ENCODE measurements at places on chromosomes 11 and 22.

DNA sequence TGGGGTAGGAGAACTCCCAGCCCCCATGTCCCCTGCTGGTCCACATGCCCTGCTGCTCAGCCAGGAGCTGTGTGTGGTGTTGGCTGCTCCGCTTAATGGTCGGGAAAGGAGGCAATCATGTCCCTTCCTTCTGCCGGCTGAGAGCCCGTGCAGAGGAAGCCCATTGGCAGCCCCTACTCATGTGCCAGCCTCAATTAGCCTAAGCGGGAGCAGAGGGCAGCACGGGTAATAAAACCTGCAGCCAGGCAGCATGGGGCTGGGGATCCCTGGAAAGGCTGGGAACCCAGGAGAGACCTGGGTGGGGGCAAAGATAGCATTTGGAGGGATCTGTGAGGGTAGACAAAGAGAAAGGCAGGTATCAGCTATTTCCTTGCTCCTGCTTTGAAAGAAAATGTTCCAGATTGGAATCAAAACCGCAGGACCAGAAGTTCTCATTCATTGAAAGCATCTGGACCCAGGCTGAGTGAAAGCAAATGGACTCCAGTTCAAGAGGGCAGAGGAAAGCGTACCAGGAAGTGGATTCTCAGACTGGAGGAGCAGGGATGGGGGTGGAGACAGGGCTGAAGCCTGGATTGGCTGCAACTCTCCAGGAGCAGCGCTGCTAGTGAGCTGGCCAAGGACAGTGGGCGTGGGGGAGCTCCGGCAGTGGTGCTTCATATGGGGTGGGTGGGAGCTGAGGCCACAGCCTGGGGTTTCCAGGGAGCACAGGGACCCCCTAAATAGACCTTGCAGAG, 103.4 kb upstream of the NECTIN1 start:
- no peak for DNase-seq

- no peak for DNase-seq
These were observed 388 bp downstream of the TMEM121B start for GRCh38 chr22:17120711-17121232.

DNA sequence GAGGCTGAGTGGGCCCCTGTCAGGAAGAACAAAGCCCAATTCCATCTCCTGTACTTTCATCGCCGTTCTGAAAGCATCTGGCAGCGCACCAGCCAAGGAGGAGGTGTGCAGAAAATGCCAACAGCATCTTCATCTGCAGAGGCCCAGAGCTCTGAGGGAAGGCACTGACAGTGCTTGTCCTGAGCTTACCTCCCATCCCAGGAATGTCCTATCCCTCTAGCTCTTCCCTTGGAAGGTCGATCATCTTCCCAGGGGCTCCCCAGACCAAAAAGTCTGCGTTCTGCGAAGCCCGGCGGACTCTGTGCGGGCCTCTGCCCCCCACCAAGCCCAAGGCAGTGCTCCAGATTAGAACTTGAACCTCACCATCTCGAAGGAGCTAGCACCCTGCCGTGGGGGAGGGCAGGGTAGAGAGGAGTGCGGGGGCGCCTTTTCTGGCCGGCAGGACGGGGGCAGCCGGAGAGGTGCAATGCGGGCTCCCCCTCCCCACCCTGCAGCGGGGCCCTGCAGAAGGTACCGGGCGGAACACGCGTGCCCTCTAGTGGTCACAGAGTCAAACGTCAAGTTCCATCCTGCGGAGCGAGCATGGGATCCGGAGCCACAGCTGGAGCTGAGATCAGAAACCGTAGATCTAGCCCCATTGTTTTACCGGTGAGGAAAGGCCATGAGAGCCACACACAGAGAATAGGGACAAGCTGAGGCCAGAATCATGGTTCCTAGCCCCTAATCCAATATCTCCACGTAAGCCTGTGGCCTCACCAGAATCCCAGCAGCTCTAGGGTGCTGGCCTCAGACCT, 5.0 kb downstream of the SCN2B start:
- DNase-seq, result peak; percentile 24

DNA sequence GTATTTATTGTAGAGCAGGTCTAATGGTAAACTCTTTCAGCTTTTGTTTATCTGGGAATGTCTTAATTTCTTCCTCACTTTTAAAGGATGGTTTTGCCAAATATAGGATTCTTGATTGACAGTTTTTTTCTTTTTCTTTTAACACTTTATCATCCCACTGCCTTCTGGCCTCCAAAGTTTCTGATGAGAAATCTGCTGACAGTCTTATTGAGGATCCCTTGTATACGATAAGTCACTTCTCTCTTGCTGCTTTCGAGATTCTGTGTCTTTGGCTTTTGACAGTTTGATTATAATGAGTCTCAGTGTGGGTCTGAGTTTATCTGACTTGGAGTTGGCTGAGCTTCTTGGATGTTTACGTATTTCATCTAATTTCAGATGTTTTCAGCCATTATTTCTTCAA, 6.7 kb upstream of the TSKU start:
- DNase-seq, result no peak

GRCh38 chr22:30209642-30210041, 36.9 kb downstream of the LIF start:
- no peak for DNase-seq

DNA sequence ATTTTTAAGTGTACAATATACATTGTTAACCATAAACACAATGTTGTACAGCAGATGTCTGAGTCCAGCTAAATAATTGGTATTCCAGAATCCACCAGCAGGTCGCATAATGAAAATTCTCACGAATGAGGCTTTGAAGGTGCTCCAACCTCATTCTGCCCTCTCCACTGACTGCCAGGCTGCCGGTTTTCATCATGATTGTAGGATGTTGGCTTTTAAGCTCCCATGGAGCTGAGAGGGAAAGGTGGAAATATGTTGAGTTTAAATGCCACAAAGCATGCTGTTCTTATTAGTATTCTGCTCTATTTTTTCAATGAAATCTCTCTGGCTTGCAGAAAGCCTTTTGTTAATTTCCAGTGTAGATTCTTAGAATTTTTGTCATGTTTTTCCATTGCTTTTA, 337.2 kb upstream of the DDI1 start:
- DNase-seq, result no peak

DNA sequence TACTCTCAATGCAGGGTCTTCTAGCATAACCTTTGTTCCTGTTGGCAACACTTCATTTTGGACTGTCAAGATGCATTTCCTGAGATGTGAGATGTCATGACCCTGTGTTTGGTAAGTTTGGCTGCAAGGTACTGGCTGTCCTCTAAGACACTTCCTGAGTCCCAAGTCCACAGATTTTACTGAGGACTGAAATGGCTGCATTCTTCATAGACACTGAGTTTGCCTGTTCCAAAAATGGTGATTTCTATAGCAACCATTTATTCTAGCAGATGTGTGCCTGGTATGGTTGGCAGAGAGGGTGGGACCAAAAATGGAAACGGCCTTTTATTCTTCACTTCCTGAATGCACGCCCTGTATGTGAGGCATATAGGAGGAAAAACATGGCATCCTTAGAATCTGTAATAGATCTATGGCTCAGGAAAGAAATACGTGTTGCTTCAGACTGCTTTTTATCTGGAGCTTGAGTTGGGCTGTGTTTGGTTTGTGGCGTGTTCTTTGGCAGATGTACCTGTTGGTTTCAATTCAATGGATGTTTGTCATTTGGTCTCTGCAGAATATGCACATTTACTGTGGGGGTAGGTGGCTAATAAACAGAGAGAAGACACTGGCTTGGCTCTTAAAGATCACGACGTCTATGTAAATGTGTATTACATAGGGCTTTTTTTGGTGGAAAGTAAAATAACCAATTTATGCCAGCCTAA, 62.4 kb downstream of the ZBTB16 start:
- no peak for DNase-seq

DNA sequence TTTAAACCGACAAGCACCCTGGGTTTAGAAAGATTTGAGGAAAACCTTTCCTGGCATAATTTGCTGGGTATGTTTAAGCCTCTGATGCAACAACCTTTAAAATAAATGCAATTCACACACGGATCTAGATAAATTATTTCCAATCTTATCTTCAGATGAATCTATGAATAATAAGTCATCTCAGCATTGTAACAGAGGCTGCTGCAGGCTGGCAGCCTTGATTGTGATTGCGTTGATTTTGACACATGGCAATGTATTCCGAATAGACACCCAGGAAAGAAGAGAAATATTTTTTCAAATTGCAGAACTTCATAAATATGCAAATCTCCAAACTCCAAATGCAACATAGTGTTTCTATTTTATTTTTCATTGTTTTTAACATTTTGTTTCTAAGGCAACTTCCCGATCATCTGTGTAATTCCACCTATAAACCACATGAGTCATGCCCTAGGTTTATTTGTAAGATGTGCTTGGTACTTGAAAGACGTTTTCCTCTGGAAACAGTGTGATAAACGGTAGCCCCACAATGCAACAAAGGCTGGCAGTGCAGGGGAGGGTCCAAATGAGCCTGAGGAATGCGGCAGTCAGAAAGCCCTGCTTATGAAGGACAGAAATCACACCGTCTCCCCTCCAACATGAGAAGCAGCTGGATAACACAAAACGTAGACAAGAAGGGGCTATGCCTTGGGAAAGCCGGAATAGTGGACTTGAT, 359.0 kb downstream of the BRD1 start:
- DNase-seq, result no peak

DNA sequence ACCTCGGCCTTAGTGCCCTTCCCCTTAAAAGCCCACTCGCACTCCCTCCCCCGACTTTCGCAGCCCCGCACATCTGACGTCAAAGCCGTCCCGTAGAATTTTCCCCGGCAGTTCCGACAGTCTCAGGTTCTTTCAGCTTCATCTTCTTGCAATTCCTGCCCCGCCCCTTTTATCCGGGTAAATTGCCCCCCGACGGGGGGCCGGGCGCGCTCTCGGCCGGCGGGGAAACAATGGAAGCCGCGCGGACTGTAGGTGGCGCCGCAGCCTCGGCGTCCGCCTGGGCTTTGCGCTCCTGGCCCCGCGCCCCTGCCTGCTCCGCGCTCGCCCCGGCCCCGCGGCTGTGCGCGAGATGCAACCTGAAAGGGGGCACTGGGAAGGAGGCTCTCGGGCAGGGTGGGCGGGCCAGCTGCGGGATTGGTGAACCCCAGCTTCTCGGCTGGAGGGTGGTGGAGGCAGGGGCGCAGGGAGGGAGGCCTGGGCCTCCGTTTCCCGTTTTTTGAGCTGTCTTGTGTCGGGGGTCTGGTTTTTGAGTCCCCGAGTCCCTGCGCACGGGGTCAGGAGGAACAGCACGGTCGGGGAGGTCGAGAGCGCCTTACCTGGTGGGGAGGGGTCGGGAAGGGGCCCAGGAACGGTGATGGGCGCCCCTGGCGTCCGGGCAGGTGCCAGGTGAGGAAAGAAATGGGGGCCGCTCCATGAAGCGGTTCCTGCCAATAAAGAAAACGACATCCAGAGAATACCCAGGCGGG, 859 bp upstream of the FGF19 start:
- no peak for DNase-seq

GRCh38 chr11:110219006-110219785, 77.2 kb downstream of the RDX start:
- DNase-seq, result no peak

- DNase-seq, result no peak
These were observed 21.0 kb upstream of the UBASH3B start for GRCh38 chr11:122634501-122634900.

DNA sequence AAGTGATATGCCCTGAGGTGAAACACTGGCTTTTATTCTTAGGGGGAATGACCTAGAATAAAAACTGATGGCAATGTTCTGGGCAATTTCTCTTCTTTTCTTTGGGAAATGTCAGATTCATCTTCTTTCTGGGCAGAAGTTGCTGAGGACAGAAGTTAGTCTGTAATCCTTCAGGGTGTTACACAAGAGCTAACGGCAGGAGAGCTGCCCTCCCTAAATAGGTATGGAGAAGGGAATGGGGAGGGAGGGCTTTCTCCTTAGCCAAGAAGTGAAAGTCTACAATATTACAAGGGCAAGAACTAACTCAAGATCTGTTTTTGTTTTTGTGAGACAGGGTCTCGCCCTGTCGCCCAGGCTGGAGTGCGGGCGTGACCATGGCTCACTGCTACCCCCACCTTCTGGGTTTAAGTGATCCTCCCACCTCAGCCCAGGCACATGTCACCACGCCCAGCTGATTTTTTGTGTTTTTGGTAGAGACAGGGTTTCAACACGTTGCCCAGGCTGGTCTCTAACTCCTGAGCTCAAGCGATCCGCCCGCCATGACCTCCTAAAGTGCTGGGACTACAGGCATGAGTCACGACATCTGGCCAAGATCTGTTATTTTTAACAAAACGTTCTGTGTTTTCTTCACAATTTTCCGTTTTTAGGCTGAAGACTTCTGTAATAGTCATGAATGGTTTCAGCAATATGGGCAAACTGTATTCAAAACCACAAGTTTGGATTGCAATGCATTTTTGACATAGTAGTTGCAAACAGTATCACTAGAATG, 7.2 kb downstream of the PIWIL4 start:
- no peak for DNase-seq

GRCh38 chr11:61071208-61071681, 31.0 kb upstream of the CD5 start:
- DNase-seq, result peak; percentile 40

- DNase-seq, result no peak
These were observed 19.6 kb downstream of the DAGLA start for GRCh38 chr11:61699737-61700160.

Measured in stimulated activated CD8-positive, alpha-beta memory T cell treated with anti-CD3 and anti-CD28 coated beads, Interleukin-15, amount 100 ng/mL, for 4 hours (primary cell).